ENCODE measurements at places on chromosomes 2 and 18. TPM values are rescaled to one million over a fixed set of nuclear protein-coding genes. Genes with fewer than 3 reads are reported as not detected.

DNA sequence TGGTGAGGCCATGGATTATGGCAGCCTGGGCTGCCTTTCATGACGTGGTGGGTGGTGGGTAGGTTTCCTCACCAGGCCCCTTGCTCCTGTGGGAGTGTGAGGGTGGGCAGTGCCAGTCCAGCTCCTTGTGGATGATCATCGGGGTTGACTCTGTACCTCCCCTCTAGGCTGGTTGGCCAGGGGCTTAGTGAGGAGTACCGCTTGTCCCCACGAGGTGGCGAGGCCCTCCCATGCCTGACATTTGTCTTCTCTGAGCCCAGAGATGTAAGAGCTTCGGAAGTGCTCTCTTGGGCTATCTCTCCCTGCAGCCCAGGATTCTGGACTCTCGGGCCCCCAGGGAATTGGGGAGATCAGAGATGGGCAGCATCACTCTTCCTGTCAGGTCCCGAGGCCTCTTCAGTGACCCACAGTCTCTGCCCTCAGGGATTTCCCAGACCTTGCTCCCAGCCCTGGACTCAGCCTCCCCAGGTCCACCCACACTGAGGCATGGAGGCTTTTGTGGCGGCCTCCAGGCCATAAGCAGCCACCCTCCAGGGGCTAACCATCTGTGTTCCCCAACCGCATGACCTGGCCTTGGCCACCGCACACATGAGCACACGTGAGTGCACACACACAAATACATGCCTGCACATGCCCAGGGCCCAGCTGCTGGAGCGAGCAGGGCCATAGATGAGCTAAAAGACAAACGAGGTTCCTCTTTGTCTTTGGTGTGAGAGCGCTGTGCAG is 6.5 kb downstream of the SPR start:
- DNase-seq, result peak; percentile 84
- no peak overlapping the region for H3K27ac ChIP-seq
- peaks cover 19% of the 10 kb centered on the region for H3K27me3 ChIP-seq
- H3K36me3 ChIP-seq, result peaks cover 10% of the 10 kb centered on the region
- peaks cover 22% of the 10 kb centered on the region for H3K4me1 ChIP-seq

GRCh38 chr2:54579061-54579681 is 123.0 kb downstream of the SPTBN1 start:
- peak overlapping the region; percentile 77 for H3K4me3 ChIP-seq
- peaks cover 31% of the 10 kb centered on the region for H3K36me3 ChIP-seq
- peak overlapping the region; percentile 91 for H3K27ac ChIP-seq
- peaks cover 84% of the 10 kb centered on the region for H3K4me1 ChIP-seq
- DNase-seq, result no peak

GRCh38 chr18:13392899-13393298 is 174.3 kb downstream of the LDLRAD4 start:
- no peak overlapping the region for H3K4me3 ChIP-seq
- H3K27ac ChIP-seq, result no peak overlapping the region
- peaks cover 5% of the 10 kb centered on the region for H3K36me3 ChIP-seq

DNA sequence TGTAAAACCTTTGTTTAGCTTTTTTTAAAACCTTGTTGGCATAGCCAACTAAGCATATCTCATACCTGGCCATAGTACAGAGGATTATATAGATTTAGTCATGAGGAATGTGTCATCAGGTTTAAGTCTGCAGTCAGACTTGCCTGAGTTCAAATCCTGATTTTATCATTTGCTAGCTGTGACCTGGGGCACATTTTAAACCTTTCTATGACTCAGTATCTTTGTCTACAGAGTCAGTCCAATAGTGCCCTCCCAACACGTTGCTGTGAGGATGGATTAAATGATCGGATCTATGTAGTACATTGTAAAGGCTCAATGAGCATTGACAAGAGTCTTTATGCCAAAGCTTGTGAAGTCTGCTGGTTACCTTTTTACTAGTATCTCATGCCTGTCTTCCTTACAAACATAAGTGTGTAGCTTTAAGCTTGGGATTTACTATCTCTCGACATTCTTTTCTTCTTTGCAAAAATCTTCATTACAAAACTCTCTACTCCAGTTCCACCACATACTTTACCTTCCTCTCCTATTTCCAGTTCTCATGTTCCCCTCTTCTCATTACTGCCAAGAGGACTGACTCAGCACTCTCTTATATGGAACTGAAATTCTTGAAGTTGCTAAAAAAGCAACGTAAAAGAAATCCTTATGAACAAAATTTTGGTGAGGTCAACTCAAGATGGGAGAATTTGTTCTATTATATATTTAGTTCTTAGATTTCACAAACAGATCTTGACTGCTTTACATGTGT is 68.1 kb upstream of the RBMS1 start:
- H3K36me3 ChIP-seq, result no peaks in the 10 kb centered on the region
- H3K4me3 ChIP-seq, result no peak overlapping the region
- no peak for DNase-seq
- H3K4me1 ChIP-seq, result no peaks in the 10 kb centered on the region

DNA sequence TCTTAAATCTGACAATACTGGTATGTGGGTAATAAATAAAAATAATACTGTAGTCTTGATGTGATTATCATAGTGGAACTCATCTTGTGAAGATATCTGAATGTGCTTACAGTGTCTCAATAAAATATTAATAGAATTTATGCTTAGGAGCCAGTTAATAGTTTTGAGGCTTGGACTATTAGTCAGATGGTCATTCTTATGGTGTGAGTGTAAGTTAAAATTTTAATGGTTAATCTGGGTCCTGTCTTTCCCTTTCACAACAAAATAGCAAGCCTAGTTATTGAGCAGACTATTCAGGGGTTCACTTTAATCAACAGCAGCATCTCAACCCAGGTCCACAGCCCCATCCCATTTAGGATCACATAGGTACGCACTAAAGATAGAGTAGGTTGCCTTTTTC is 138.9 kb downstream of the HAUS1 start:
- H3K36me3 ChIP-seq, result peaks cover 3% of the 10 kb centered on the region
- H3K27me3 ChIP-seq, result peaks cover 2% of the 10 kb centered on the region
- H3K4me1 ChIP-seq, result peaks cover 3% of the 10 kb centered on the region

DNA sequence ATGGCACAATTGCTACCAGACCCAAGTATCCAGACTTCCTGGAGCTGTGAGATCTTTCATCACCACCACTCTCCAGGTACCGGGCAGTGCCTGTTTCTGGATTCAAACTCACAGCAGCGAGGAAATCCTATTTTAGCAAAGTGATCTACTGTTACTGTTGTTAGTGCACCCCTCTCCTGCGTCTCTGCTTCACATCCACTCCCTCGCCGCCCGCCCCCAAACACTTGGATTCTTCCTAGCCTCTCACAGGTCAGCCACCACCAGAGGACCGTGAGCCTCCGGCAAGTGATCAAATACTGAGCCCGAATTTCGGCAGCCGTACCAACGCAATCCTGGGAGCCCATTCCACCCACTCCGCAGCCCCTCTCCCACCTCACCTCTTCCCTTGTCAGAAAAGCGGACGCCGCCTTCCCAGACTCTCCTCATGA is 519 bp downstream of the METTL4 start:
- H3K27me3 ChIP-seq, result peaks cover 4% of the 10 kb centered on the region
- peak; percentile 66 for DNase-seq
- H3K36me3 ChIP-seq, result no peaks in the 10 kb centered on the region
- H3K4me3 ChIP-seq, result peak overlapping the region; percentile 98
- H3K27ac ChIP-seq, result peak overlapping the region; percentile 97

Gene VWC2L
- not detected for total RNA-seq

Gene SP140
- not detected for total RNA-seq
